ENCODE measurements at places on chromosomes 6 and 20.

- no peak for DNase-seq
These were observed 543 bp upstream of the MUC22 start for GRCh38 chr6:31009731-31010130.

GRCh38 chr6:157232161-157232895, 91.0 kb downstream of the TMEM242 start:
- no peak for DNase-seq

DNA sequence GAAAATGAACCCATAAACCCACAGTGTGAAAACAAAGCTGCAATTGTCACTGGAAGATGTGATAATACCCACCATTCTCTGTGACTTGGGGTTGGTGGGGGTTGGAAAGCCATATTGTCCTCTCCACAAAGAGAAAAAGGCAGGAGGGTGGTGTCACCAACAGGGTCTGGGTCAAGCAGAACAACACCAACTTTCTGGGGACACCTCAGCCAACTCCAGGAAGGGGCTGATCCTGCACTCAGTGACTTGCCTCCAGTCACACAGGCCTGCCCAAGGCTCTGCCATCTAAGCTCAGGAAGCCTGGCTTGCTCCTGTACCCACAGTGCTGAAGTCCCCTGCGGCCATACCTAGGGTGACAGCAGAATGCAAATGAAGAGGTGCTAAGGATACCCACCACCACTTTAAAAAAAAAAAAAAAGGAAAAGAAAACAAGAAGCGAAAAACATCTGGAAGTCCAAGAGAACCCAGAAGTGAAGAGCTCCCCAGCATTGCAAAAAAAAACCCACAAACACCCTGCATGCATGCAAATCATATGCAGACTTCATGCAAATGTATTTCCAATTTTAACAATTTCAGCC, 110.6 kb downstream of the PREX1 start:
- no peak for DNase-seq

DNA sequence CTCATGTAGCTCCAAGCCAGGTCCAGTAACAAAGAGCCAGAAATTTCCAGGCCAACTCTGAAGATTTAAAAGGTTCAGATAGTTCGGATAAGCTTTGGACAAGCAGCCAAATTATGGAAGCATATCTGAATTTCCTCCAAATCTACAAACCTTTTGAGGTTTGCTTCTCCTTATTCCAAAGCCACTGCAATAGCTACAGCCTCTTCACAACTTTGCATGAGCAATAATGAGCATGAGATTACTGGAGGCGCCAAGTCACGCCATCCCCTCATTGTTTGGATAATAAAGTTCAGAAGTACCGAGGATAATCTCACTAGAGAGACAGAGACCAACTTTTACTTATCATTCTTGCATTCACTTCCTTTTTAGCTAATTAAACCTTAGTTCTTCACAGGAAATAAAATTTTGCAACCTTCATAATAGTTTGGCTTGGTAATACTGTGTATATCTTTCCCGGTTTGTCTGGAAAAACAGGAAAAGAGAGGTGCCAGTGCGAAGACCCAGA, 329.6 kb upstream of the RSPO3 start:
- DNase-seq, result no peak

DNA sequence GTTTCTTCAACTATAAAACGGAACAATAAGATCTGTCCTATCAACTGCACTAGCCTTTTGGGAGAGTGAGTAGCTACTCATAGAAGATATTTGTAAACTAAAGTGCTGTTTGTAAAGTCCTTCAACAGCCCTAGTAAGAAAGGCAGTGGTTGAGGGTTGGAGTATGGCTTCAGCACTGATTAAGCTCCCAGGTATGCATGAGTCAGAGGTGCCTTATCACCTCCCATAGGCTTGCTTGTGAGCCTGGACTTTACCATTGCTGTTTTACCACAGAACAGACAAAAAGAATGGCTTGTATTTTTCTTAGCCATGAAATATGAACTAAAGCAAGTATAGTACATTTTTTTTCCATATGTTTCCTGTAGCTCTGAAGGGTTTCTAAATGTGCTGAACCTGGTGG, 44.1 kb downstream of the SAMD3 start:
- no peak for DNase-seq

DNA sequence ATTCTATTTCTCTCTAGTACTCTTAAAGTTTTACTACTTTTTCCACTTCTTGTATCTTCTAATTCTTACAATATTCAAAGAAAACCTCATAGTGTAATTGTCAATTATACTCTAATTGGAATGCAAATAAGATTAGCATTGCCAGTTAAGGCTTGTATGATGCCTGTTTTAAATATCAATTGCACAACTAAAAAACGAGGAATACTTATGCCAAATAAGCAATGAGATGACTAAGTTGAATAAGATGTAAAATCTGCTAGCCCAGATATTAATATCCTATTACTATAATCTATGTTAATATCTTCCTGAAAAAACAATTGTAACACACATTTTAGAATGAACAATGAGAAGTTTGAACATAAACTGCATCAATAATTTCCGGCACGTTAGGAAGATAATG, 13.3 kb upstream of the AKAP7 start:
- DNase-seq, result no peak

GRCh38 chr6:67897998-67898607, 737.0 kb upstream of the ADGRB3 start:
- no peak for DNase-seq

DNA sequence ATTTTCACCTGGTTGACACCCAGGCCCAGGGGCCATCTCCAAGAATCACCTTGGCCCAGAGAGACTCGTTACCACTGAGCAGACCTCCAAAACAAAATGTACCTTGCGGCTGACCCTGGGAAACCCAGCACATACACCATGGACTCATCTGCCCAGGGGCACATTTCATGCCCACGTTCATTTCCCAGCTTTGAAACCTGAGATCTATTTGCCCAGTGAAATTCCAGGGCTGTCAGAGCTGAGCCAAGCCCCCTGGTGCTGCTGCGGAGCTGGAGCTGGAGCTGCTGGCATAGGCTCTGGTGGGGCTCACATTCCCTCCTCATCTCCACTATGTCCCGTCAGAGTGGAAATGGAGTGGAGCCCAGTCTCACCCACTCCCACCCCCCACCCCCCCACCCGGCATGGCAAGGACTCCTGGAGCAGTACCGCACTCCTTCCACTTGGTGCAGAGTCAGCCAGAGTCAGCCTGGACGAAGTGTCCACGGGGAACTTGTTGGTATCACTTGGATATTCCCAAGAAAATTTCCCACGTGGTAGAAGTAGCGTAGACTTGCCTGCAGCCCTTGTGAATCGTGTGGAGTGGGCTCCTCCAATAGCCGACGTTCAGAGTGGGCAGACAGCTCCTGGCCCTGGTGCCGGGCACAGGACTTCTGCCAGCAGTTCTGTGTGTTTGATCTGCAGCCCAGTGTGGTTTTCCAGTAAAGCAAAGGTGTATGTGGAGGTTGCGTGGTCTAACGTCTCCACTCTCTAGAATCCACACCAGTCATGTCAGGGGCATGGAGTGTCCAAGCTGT, 18.1 kb upstream of the OSER1 start:
- DNase-seq, result no peak

GRCh38 chr20:64216036-64216435, 39.5 kb upstream of the PCMTD2 start:
- DNase-seq, result no peak

DNA sequence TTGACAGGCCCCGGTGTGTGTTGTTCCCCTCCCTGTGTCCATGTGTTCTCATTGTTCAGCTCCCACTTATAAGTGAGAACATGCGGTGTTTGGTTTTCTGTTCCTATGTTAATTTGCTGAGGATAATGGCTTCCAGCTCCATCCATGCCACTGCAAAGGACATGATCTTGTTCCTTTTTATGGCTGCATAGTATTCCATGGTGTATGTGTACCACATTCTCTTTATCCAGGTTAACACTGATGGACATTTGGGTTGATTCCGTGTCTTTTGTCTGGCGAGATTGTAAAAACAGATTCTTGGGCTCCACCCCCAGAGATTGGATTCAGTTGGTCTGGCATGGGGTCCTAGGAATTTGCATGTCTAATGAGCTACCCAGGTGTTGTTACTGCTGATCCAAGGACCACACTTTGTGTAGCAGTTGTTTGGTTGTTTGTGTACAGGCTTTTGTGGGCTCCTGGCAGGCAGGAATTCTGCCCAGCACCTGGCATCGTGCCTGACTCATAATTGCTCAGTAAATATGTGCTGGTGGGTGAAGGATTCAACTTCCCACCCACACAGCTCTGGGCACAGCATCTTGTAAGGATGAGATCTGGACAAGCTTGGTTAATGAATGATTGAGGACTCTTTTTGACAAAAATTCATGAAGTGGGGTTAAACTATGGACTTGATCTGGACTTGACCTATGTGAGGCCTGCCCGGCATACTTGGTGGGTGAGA, 5.2 kb downstream of the TOX2 start:
- DNase-seq, result no peak

GRCh38 chr6:14925699-14926026, 320.2 kb upstream of the JARID2 start:
- no peak for DNase-seq
